ENCODE measurements at places on chromosomes 11 and 22.

DNA sequence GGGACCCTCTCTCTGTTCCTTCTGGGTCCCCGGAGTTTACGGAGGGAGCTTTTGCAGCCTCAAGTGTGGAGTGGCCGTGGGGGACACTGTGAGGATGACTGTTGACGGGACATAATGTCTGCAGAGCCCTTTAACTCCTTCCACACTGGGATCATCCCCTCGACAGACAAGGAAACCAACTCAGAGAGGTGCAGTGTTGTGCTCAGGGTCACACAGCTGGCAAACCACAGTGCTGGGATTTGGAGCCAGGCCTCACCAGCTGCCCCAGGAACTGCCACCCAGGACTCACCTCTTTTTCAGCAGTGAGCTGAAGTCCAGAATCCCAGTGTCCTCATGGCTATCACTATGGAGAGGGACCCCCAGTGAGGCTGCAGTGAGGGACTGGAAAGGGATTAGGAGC, 5.4 kb downstream of the MYBPC3 start:
- H3K4me1 ChIP-seq = no peaks in the 10 kb centered on the region
- no peaks in the 10 kb centered on the region for H3K27me3 ChIP-seq
- DNase-seq = no peak
- H3K4me3 ChIP-seq = no peak overlapping the region

GRCh38 chr11:15840966-15841365, 515.4 kb downstream of the SOX6 start:
- H3K27ac ChIP-seq = no peak overlapping the region
- no peak overlapping the region for H3K4me3 ChIP-seq
- no peak for DNase-seq
- H3K27me3 ChIP-seq = no peaks in the 10 kb centered on the region
- H3K36me3 ChIP-seq = no peaks in the 10 kb centered on the region

GRCh38 chr11:59616396-59616982, 915 bp upstream of the OSBP start:
- H3K27me3 ChIP-seq = no peaks in the 10 kb centered on the region
- no peaks in the 10 kb centered on the region for H3K36me3 ChIP-seq
- peak overlapping the region; percentile 86 for H3K4me3 ChIP-seq
- peaks cover 44% of the 10 kb centered on the region for H3K4me1 ChIP-seq
- no peak for DNase-seq

GRCh38 chr22:47411006-47411405, 648.6 kb downstream of the TBC1D22A start:
- no peak for DNase-seq
- H3K4me3 ChIP-seq = no peak overlapping the region
- no peak overlapping the region for H3K27ac ChIP-seq
- H3K27me3 ChIP-seq = no peaks in the 10 kb centered on the region

DNA sequence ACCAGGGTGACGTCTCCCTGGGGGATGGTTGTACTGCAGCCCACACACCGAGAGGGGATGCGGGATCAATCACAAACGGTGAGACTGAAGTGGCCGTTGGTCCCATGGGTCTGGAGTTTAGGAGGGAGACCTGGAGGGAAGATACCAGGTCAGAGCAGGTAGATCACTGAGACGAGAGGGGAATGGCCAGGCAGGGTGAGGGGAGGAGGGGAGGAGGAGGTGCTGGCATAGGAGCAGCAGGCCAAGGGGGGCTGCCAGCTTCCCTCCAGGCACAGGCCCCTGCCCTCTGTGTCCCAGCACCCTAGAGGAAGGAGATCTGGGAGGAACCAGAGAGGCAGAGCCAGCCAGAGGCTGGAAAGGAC, 7.0 kb downstream of the MAPK8IP2 start:
- H3K4me3 ChIP-seq = no peak overlapping the region
- H3K27me3 ChIP-seq = peaks cover 1% of the 10 kb centered on the region
- no peaks in the 10 kb centered on the region for H3K4me1 ChIP-seq
- no peak overlapping the region for H3K27ac ChIP-seq

- no peak overlapping the region for H3K4me3 ChIP-seq
- no peak overlapping the region for H3K27ac ChIP-seq
- no peaks in the 10 kb centered on the region for H3K4me1 ChIP-seq
Observed at GRCh38 chr11:12276356-12276755, 101.0 kb upstream of the PARVA start.

DNA sequence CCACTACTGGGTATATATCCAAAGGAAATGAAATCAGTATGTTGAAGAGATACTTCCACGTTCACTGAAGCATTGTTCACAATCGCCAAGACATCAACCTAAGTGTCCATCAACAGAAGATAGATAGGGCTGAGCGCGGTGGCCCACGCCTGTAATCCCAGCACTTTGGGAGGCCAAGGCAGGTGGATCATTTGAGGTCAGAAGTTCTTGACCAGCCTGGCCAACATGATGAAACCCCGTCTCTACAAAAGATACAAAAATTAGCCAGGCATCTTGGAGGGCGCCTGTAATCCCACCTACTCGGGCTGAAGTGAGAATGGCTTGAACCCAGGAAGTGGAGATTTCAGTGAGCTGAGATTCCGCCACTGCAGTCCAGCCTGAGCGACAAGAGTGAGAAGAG, 12.7 kb downstream of the EIF3F start:
- H3K4me3 ChIP-seq = no peak overlapping the region
- no peak for DNase-seq
- no peaks in the 10 kb centered on the region for H3K27me3 ChIP-seq
- H3K36me3 ChIP-seq = peaks cover 36% of the 10 kb centered on the region
- no peak overlapping the region for H3K27ac ChIP-seq

GRCh38 chr11:65903068-65903481, 2.9 kb upstream of the FOSL1 start:
- H3K4me1 ChIP-seq = peaks cover 21% of the 10 kb centered on the region
- H3K27me3 ChIP-seq = peaks cover 4% of the 10 kb centered on the region
- no peak for DNase-seq
- no peaks in the 10 kb centered on the region for H3K36me3 ChIP-seq

Data from CD4-positive, alpha-beta memory T cell (primary cell).